Colonic mucosa (tissue), 4 donors: ENCODE measurements at places on chromosomes 5 and 9.

DNA sequence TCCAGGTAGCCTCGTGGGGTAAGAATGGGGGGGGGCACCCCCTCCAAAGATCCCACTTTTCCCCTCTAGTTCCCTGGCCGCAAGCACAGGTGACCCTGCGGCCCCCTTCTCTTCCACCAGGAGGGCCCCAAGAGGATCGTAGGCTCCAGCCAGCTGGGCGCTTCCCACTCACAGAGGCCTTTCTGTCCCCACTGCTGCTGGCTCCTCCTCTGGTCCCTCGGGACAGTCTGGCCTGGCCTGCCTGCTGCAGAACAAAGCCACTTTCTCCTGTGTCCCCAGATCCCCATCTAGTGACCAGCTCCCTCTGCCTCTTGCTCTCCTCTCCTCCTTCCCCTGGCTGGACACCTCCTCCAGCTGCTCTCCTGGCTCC is 534 bp upstream of the SAPCD2 start:
- DNase-seq: no peak

DNA sequence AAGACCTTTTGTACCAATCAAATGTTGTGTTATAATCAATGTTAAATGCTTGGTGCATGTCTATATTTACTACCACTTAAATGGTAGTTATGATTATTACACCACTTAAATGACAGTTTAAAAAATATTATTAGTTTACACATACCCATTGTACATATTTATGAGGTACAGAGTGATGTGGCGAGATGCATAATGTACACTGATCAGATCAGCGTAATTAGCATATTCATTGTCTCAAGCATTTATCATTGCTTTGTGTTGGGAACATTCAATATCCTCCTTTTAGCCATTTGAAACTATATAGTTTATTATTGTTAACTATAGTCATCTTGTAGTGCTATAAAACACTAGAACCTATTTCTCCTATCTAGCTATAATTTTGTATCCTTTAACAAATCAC is 434.4 kb upstream of the ACTBL2 start:
- no peak for DNase-seq

- no peak for DNase-seq
Measured at GRCh38 chr5:4989118-4989517, 151.0 kb upstream of the ADAMTS16 start.

DNA sequence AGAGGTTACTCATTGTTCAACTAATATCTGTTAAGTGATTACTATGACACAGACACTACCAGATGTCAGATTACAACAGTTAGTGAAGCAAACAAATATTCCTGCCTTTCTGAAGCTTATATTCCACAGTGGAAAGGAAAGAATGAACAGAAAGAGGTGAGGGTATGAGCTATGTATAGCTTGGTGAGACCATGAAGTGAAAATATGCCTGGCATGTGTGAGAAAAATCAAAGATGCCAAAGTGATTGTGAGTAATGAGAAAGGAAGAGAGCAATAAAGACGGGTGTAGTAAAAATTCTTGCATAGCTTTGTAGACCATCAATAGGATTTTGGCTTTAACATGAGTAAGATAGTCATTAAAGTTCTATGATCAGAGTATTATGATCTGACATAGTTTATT is 734.5 kb upstream of the NUDT12 start:
- DNase-seq: no peak

- DNase-seq: no peak
Measured at GRCh38 chr5:79563247-79563590, 49.0 kb upstream of the TENT2 start.

DNA sequence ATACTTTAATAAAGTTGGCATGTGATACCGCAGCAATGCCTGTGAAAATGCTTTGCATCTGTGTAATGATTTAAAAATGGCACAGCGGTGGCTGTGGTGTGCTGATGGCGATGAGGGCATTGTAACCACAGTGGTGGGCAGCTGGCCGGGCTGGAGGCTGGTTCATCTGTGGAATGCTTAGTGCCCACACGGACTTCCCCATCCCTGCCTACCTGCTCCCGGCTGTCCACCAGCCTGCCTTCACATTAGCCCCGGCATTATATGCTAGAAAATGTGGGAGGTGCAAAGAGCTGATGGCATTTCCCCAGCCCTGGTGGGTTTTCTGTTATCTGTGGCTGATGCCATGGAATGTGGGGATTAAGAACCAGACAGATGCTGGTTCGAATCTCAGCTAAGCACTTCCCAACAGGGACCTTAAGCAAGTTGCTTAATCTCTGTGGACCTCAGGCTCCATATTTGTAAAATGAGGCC is 2.9 kb upstream of the NDST1 start:
- DNase-seq: no peak

- DNase-seq: no peak
Measured at GRCh38 chr5:136210259-136210658, 17.3 kb upstream of the SMIM32 start.

- DNase-seq: no peak
Measured at GRCh38 chr5:56616454-56617160, 198.7 kb upstream of the MAP3K1 start.

- DNase-seq: no peak
Measured at GRCh38 chr5:112397690-112398089, 21.4 kb downstream of the EPB41L4A start.

GRCh38 chr5:77945874-77946273 is 169.7 kb upstream of the TBCA start:
- DNase-seq: no peak

GRCh38 chr5:111234125-111234524 is 9.9 kb downstream of the CAMK4 start:
- no peak for DNase-seq

DNA sequence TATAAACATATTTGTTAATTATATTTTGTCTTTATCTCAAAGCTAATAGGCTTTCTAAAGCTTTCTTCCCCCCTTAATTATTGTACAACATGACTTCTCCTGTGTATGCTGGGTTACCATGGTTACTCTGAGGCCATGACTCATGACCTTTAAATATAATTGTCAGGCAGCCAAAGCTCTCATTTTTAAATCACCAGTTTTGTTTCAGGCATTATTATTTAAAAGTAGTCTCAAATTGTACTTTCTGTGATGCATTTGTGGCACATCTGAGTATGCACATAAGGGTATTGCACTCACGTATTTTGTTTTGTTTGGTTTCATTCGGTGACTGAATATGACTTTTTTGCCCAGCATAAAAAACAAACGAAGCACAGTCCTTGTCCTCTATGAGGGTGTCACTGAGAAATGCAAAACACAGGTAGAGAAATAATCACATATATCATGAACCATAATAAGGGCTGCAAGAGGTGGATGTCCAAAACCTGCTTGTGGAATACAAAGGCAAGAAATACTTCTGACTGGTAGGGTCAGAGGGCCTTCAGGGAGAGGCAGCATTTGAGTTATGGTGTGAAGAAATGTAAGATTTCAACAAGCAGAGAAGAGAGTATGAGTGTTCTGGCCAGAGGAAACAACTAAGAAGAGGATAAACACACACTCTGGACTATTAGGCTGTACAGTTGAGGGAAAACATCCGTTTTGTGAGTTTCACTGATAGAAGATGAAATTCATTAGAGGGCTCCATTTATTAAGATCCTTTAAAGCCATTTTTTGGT is 2.1 kb downstream of the CCDC192 start:
- no peak for DNase-seq
